ENCODE measurements at places on chromosomes 6 and 20.

GRCh38 chr6:49806145-49806544 is 19.1 kb upstream of the PGK2 start:
- no peak for DNase-seq

GRCh38 chr6:158756977-158757752 is 62.0 kb downstream of the EZR start:
- no peak for DNase-seq

DNA sequence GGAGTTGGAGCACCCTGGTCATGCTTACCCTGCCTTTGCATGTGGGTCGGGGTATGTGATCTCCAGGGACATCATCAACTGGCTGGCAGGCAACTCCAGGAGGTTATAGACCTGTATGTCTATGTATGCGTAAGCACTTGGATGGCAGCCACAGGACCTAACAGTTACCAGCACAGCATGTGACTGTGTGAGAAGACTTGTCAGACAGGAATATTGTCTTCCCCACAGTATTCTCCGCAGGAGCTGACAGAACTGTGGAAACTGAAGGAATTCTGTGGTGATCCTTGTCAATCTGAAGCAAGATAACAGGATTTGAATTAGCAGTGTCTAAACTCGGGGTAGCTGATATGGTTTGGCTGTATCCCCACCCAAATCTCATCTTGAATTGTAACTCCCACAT is 59.2 kb downstream of the TMEM244 start:
- DNase-seq, result no peak

GRCh38 chr20:59398537-59399205 is 98.3 kb downstream of the EDN3 start:
- DNase-seq, result no peak

- DNase-seq, result no peak
These were observed 8.7 kb upstream of the ZSCAN12 start for GRCh38 chr6:28408076-28408802.

All from inflammatory macrophage (primary cell).